ENCODE measurements at places on chromosomes 2 and 18.

DNA sequence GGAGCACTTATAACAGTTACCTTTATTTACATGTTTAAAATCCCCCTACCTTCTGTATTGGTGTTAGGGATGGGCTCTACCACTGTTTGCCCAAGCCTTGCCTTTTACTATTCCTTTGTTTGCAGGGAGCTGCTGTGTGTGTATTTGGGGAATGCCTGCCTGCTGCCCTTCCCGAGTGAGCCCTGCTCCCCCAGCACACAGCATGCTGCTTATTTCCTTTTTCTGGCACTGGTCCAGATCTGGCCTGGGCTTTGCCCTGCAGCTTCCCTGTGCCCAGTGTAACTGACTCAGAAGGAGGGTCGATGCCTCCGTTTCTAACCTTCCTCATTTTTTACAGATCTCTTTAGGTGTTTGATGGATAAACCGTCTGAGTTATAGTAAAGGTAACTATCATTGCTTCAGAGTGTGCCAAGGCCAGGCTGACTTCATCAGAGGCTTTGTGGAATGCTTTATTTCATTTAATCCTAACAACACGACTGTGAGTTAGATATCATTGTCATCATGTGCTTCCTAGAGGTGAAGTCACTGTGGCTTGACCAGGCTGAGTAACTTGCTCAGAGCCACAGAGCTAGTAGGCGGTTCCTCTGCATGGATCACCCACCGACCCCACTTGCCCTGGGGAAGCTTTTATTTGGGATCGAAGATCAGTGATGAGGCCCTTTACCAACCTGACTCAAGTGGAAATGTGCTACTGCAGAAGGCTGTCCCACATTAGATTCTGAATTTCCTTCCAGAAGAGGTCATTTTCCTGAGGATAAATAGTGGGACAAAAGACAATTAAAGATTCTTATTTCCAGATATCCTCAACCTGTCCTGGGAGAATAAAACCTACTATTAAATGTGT, 238.8 kb downstream of the ZNF407 start:
- DNase-seq, result no peak

GRCh38 chr2:929011-929735, 21.5 kb upstream of the SNTG2 start:
- no peak for DNase-seq

GRCh38 chr2:234429265-234429664, 67.6 kb downstream of the ARL4C start:
- no peak for DNase-seq

GRCh38 chr18:11572201-11572600, 37.2 kb upstream of the SLC35G4 start:
- no peak for DNase-seq

GRCh38 chr2:188102881-188103280, 188.8 kb upstream of the GULP1 start:
- DNase-seq, result no peak

GRCh38 chr2:192128655-192129054, 66.1 kb downstream of the TMEFF2 start:
- no peak for DNase-seq

DNA sequence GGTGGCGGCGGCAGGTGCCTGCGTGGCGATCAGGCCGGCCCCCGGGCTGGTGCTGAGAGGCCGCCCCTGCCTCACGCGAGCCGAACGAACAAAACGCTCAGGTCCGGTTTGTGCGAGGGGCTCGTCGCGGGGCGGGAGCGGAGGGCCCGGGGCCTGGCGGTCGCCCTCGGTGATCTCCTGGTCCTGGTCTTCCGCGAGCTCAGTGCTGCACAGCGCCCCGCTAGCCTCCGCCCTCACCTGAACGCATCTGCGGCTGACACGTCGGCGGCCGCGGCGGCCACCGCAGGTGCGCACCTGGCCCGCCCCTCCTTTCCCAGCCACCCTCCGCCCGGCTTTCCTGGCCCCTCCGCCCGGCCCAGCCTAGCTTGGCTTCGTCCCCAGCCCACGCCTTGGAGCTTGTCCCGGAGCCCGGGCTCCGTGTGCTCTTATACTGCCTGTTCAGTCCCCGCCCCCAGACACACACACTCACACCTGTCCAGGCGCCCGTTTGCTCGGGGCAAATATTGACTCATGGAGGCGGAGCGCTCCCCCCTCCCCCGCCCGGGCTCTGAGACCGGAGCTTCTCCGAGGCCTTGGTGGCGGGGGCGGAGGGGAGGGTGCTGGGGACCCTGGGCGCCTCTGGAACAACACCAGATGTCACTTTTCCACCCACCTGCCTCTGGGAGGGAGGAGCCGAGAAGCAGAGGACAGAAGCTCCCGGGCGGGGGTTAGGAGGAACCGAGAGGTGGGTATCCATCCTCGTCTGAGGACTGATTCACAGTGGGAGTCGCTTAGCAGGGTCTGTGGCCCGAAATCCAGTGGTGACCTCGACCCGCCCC, 8.6 kb upstream of the CRYBA2 start:
- no peak for DNase-seq

GRCh38 chr2:28802975-28803429, 7.6 kb upstream of the SPDYA start:
- no peak for DNase-seq

DNA sequence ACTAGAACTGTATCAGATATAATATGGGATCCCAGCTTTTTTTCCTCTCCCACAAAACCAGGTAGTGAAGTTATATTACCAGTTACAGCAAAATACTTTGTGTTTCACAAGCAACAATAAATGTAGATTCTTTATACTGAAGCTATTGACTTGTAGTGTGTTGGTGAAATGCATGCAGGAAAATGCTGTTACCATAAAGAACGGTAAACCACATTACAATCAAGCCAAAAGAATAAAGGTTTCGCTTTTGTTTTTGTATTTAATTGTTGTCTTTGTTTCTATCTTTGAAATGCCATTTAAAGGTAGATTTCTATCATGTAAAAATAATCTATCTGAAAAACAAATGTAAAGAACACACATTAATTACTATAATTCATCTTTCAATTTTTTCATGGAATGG, 77.7 kb upstream of the CSRNP3 start:
- no peak for DNase-seq

DNA sequence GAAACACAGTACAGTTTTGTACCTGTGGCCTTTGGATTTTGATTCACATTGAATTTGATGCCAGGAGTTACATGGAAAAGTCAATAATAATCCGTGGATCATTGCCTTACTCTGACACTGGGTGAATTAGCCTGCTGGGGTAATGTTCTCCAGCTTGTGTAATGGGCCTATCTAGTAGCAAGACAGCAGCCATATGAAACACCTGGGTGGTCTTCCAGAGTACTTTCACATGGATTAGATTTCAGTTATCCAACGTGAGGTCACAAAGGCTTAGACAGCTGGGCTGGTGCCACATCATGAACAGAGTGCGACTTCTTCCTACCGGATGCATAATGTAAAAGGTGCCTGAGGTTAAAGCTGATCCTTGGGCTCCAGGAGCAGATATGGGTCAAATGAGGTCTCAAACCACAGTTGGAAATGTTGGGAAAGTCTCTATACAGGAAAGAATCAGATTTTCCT, 486.8 kb downstream of the PARD3B start:
- DNase-seq, result no peak

DNA sequence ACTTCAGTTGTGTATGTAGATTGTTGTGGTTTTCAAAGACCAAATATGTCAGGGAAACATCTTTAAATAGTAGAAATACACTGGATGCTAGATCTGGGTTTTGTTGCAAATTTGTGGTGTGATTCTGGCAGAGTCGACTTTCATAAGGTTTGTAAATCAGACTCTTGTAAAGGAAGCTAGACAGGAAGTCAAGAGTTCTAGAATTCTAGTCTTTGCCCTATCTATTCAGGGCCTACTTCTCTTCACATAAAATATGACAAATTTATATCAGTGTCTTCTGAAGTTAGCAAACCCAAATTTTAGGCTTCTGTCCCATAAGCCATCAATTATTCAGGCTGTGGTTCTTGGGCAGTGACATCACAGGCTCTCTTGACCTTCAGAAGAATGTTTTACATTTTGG, 1579.2 kb upstream of the PIK3C3 start:
- no peak for DNase-seq

GRCh38 chr2:58207189-58207588, 33.9 kb downstream of the FANCL start:
- DNase-seq, result no peak

DNA sequence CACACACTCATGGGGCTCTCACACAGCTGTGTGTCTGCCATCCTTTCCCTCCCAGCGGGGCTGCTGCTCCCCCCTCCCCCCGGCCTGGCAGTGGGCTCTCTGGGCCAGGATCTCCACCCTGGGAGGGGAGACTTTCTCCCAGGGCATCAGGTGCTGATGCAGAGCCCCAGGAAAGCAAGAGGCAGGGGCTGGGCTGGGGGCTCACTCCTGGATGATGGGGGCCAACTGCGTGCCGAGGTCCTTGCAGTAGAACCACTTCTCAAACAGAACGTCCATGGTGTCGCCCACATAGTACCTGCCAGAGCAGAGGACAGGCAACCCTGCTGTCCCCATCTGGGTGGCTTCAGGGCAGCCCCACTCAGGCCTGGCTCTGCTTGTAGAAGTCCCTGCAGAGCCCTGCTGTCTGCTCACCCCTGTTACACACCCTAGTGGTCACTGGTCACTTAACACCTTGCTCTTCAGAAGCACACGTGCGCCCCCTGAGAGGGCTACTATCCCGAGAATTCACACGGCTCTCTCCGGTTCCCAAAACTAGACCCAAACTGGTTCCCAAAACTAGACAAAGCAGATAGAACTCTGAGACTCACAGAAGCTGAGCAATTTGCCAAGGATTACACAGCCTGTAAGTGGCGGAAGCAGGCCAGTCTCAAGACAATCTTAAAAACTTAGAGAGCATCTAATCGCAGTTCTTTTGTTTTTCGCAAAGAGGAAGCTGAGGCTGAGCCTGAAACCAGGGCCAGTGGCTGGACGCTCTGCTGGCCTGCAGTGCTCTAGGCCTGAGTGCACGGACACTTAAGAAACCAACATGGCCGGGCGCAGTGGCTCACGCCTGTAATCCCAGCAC, 6.6 kb upstream of the OXER1 start:
- no peak for DNase-seq

- no peak for DNase-seq
These were observed at the start of gene OR6B3 for GRCh38 chr2:240053173-240054155. Gene OR6B3, minus strand, starts transcription at chr2:240053521.

DNA sequence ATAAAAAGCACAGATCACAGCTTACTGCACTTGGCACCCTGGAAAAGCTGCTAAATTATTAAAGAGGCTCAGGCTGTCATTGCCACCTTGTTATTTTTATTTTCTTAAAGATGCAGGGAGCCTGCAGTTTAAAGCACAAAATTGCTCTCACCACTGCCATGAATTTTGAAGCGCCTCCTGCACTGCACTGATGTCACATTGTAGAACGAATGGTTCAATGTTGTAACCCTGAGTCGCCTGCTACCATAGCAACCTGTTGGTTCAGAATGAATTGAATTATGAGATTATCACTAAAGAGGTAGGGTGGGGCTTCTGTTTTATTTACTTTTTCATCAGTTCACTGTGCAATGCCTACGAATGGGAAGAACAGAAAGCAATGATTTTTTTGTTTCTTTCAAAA, 16.5 kb downstream of the SCG2 start:
- no peak for DNase-seq

DNA sequence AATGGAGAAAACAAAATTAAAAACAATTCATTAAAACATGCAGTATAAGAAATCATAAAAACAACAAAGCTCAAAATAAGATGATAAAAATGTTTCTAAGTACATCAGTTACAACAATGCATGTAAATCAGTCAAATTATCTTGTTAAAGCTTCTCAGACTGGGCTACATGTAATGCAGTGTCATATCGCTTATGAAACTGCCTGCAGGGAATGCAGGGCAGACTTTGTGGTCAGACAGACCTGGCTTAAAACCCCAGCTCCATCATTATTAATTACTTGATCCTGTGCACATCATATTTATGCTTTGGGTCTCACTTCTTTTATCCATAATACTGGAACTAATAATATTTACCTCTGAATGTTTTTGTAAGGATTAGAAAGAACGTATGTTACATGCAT, 74.6 kb downstream of the PID1 start:
- no peak for DNase-seq

DNA sequence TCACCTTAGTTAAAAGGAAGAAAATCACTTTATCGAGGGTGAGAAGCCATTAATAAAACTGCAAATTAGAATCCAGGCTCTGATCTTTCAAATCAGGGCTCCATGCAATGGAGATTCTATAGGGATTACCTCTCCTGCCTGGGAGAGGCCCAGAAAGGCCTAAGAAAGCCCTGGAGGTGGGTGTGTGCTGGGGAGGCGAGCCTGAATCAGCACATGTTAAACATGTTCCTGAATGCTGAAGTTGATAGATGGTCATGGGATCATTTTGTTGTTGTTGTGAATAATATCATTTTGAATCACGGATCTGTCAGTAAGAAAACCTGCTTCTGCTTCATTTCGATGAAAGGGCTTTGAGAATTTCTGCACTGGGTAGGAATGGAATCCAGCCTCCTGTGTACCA, 254.3 kb downstream of the ACKR3 start:
- no peak for DNase-seq

DNA sequence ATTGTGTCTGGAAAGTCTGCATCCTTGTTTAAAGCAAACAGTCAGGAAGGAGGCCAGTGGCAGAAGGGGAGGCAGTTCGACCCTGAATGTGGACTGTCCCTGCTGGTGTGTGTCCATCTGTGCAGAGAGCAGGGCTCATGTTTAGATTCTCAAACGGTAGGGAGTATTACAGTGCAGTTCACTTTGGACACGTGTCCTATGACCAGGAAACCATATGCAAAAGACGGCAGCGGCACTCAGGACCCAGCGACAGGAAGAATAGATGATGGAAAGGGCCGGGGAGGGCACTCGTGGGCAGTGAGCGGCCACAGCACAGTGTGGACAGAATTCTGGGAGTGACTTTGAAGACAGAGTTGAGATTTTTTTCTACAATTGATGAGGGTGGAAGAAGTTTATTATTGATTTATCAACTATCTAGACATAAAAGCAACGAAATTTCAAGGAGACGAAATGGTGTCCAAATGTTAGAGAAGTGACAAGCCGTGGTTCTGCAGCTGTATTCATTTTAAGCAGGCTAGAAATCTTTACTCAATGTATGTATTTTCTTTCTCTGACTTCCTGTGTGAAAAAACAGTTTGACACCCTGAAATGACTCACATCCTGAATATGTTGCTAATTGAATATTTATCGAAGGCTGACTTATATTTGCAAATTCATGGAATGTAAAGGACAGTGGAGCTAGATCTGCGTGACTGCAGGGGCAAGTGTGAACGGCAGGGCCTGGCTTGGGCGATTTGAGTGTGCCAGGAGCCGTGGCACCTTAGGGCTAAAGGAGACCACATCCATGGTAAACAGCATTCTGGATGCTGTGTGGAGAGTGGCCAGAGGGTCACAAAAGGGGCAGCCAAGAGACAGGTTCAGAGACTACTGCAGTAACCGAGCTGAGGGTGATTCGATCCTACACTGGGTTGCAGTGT, 214.2 kb downstream of the PTGR3 start:
- no peak for DNase-seq
